Vagina (tissue), 2 donors: ENCODE measurements at places on chromosomes 4 and X.

DNA sequence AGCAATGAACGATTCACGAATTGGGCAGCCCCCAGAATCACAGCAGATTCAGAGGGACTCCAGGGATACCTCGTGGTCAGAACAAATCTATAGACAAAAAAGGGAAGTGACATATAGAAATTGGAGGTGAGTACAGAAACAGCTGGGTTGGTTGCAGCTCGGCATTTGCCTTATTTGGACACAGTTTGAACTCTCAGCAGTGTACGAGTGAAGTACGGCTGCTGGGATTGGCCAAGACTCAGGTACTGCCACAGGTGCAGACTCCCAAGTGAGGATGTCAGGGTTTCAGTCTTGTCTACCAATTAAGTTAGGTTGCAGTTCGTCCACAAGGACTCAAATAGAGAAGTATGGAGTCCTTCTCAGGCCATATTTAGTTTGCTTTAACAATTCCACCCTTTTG is 28.2 kb downstream of the HTT-AS start:
- DNase-seq: no peak

GRCh38 chr4:40536032-40536431 is 93.6 kb downstream of the RBM47 start:
- DNase-seq: no peak

DNA sequence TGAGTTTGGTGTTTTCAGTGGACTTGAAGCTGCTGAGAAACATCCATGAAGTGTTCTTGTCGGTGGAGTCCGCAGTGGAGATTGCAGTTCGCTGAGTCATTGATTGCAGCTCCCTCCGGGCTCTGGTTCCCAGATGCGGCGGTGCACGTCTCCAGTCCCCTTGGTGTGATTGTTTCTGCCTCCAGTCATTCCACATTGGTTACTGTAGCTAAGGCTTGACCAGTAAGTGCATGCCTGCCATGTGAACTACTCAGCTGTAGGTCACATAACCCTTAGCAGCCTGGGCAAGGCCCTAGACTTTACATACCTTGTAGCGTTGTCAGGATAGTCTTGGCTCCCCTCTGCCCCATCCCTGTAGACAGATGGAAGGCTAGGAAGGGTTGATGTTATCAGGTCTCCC is 53.8 kb upstream of the CLCN4 start:
- DNase-seq: no peak

DNA sequence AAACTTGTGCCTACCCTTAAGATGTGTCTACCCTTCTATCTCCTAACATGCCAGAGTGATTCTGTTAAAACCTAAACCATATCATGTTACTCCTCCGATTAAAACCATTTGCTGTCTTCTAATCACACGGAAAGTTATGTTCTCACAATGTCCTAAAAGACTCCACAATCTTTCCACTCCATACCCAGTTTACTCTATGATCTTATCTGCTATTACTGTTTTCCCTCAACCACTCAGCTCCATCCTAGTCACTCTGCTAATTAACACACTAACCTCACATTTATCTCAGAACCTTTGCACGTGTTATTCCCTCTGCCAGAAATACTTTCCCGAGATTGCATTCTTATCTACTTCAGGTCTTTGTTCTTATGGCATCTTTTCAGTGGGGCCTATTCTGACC is 47.6 kb upstream of the UPRT start:
- no peak for DNase-seq
